ENCODE measurements at places on chromosomes 4 and X.

GRCh38 chr4:146932116-146932515 is 13.5 kb downstream of the TTC29 start:
- DNase-seq: no peak

GRCh38 chrX:26845056-26845455 is 618.1 kb downstream of the PPP4R3C start:
- no peak for DNase-seq

- no peak for DNase-seq
Measured at GRCh38 chr4:186248643-186249042, 17.3 kb upstream of the F11 start.

DNA sequence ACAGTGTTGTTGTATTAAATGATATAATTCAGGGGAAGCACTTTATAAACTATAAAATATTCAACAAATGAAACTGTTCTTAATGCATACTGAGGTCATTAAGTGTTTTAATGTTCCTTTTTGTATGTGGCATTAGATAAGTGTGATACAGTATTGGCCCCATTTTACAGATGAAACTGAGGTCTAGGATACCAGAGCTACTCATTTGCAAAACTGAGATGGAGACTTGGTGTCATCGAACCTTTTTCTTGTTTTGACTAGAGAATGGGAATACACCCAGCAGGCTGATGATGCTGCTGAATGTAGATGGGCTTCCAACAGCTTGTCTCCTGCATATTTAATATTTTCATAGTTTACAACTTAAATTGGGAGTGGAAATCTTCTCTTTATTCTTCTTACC is 34.6 kb downstream of the TAF1 start:
- no peak for DNase-seq

- no peak for DNase-seq
Measured at GRCh38 chrX:69429339-69430015, 74.6 kb upstream of the NALF2 start.

DNA sequence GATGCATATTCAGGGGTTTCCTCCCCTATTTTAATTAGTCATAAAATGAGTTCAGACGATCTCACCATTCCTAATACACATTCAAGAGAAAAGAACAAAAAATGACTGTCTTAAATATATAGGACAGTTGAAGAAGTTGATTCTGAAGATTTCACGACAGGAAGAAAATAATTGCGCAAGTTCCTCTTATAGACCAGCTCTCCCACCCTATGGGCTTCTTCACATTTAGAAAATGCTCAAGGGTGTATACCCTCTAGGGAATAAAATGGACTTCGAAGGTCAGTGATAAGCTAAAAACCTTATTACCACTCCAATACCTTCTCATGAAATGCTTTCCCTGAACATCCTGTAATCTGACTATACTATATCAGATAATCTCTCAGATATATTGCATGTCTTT is 149.2 kb upstream of the TEX13C start:
- no peak for DNase-seq

DNA sequence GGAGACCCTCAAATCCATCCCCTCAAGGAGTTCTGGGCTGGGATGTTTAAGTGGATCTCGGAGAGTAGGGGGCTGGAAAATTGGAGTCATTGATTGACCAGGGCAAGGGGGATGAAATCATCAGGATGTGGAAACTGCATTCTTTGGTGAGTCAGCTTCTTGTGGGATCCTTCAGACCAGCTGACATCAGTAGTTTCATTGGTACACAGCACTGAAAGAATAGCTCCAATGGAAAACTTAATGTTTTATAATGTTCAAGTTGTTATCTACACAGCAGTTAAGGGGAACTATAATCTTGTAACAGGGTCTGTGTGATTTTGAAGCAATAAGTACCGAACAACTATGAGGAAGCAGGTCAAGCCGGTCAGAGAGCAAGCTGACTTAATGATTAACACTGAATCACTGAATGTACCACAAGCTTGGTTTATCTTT is 506.1 kb downstream of the RPA4 start:
- DNase-seq: no peak

DNA sequence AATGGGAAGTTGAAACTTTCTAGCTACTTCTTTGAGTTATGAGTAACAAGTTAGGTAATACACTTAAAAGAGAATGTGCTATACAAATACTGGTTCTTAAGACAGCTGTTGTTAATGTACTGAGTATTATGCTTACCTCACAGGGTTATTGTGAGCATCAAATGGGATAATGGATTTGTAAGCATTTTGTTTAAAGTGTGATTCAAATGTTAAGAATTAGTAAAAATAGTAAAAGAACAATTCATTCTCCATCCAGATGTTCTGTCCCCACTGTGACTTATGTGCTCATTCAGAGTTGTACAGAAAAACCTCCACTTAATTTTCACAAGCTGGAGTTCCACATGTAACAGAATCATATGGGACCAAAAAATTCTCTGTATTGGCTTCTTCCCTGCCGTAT is 63.6 kb downstream of the AR start:
- no peak for DNase-seq

DNA sequence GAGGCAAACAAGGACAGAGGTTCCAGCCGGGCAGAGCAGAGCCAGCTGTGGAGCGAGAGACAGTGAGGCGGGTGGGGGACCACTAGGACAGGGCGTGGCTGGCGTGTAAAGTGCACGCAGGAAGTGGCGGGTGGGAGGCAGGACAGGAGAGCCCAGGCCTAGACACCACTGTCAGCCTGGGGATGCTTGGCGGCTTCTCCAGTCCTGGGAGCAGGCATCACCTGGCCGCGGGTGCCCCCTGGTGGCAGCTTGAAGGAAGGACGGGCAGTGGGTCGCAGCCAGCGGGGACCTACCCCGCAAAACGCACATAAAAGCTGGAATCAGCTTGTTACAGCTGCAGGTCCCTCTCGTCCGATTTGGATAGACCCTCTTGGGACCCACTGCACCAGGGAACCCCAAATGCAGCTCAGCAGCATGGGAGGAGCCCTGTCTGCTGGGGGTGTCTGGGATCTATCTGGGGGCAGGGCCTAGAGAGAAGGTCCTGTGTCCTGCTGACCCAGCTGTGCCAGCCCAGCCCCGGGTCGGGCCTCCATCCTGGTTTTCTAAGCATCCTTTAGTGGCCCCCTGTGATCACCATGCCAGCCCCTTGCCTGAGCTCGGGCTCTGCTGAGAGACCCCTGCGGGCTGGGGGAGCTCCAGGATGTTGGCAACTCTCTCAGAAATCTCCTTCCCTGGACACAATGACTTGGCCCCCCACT is 57.7 kb downstream of the WFS1 start:
- peak; percentile 73 for DNase-seq

DNA sequence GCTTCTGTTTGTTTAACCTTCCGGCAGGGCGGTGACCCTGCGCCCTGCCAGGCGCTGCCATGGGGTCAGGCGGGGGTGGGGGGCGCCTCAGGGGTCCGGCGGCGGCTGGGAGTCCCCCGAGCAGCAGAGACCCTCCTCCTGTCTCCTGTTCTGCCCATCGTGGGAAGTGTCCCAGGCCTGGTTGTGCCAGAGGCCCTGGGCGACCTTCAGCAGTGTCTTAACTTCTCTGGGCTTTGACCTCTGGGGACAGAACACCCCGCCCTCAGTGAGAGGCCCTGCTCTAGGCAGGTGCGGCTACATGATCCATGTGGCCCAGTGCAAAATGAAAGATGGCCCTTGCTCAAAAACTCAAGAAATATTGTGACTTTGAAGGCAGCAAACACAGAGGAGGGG is 22.8 kb upstream of the HMX1 start:
- no peak for DNase-seq

DNA sequence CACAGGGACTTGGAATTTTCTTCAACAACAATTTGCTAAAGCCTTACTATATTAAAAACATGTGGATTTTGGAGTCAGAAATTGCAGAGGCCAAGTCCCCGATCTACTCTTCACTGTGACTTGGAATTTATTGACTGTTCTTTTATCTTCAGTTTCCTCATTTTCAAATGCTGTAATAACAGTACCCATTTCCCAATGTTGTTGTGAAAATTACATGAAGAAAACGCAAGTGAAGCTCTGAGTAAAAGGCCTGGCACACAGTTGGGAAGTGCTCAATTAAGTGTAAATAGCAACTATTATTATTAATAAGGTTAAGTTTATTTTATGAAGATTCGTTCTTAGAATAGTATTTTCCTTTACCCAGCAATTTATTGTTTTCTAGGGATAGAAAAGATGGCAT is 15.7 kb downstream of the STBD1 start:
- no peak for DNase-seq

- DNase-seq: no peak
Measured at GRCh38 chr4:76622126-76622525, 187.1 kb downstream of the SHROOM3 start.

DNA sequence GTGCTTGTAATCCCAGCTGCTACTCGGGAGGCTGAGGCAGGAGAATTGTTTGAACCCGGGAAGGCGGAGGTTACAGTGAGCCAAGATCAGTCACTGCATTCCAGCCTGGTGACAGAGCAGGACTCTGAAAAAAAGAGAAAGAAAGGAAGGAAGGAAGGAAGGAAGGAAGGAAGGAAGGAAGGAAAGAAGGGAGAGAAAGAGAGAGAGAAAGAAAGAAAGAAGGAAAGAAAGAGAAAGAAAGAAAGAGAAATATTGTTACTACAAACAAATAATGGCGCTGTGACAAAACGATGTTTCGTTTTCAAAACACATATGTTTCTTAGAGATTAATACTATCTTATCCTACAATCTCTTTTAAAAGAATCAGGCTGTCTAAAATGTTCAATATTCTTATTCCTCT is 42.1 kb upstream of the CCDC160 start:
- DNase-seq: no peak

DNA sequence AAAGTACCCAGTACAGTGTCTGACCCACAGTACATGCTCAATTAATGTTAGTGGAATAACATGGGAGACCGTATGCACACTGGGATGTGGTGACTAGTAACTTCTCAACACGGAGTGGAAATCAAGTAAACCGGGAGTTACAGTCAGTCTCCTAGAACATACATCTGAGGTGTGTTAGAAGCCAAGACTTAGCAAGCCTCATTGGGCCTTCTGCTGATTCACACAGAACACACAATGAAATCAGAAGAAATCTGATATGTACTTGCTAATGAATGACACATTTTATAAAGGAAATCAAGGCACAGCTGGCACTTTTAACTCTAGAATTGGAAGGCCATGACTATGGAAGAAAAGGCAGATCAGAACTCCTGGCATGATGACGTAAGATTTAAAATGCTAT is 13.0 kb downstream of the TRAPPC2 start:
- no peak for DNase-seq

DNA sequence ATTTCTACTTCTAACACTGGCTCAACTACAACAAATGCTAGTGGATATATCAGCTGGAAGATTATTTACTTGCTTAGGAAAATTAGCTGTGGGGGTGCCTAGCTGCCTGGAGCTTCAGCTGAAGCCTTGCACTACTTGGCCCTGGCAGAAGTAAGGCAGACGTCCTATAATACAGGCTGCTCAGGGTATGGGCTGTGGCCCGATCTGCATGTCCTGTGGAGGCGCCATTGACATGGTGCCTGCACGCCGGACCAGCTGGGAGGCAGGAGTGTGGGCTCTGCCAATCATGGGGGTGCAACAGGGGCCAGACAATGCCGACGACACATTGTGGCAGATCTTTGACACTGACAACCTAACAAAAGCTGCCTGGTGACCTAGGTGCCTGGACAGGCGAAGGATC is 31.6 kb upstream of the UCP1 start:
- no peak for DNase-seq

DNA sequence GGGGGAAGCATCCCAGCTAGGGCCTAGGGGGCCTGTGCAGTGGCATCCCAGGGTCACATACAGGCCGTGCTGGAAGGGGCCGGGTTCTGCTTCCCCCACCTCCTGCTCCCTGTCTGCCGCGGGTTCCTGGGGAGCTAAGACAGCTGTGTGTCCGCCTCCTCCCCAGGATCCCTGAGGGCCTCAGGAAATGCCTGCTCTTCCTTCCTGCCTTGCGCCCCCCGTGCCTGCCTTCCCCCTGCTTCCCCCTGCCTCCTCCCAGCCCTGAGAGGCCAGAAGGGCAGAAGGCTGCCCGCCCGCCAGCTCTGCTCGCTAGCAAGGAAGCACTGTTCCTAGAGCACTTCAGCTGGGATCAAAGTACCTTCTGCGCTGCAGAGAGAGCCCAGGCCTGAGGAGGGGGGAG is 2.9 kb upstream of the BGN start:
- DNase-seq: no peak

DNA sequence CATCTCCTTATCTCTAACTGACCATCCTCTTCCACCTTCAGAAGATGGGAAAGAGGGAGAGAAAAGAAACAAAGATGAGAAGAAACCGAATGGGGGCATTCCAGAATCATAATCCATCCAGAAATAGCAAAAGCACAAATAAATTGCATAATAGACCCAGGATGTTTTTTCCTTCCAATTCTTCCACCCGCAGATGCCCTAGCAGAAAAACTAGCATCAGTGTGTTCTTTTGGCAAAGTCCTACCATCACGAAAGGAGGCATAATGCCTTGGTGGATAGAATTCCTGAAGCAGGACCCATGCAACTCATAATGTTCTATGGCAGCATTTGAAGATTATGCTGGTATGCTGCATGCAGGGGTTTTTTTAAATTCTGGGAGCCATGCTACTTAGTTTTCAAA is 279.2 kb downstream of the PPP3CA start:
- no peak for DNase-seq

DNA sequence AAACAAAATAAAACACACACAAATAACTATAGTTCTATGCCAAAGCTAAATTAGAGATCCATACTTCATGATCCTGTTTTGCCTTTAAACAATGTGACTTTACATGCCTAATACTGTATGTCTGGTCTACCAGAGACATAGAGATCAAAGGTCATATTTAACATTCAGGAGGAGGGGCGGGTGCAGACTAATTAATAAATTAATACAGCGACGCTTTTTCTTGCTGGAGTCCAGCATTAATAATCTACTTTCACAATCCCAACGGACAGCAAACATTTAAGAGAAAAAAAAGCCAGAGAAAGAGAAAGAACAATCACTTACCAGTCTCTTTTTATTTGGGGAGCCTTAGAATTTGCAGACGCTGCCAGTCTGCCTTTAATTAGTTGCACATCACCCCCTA is 509 bp downstream of the CXXC4 start:
- no peak for DNase-seq

GRCh38 chrX:10676235-10676957 is 56.0 kb upstream of the MID1 start:
- no peak for DNase-seq

DNA sequence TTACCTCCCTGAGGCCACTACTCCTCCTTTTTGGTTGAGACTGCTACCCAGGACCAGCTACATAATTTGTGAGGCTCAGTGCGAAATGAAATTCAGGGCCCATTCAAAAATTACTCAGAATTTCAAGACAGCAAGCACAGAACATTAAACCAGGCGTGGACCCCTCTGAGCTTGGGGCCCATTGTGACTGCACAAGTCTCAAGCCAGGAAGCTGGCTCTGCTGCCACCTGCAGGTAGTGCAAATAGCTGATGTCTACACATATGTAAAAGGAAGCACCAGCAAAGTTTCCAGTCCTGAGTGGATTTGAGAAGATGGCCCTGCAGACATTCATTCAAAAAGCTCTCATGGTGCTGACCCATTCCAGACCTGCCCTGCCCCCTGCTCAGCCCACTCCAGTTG is 213.4 kb upstream of the LNX1 start:
- DNase-seq: no peak

DNA sequence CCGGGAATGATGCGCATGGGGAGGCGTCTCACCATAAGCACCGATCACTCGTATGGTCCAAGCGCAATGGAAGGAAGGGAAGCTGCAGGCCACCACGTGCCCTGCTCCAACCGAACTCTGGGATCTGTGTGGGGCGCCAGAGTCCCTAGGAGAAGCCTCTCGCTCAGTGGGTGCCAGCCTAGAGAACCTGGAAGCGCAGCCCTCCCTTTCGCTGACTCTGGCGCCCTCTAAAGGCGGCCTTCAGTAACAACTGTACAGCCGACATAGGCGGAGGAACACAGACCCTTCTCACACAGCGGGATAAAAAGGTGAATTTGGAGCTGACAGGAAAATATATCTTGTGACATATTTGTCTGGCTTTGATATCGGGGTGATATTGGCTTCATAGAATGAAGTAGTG is 76.0 kb downstream of the INTS6L start:
- peak; percentile 30 for DNase-seq

All from naive thymus-derived CD8-positive, alpha-beta T cell (primary cell).